Amniotic stem cell (primary cell): ENCODE measurements at places on chromosomes 13 and 19.
A peak's percentile ranks its signal among the peaks of the same experiment; 100 is the strongest.

GRCh38 chr19:20840371-20840770, 64.3 kb downstream of the ZNF66 start:
- no peak for DNase-seq

DNA sequence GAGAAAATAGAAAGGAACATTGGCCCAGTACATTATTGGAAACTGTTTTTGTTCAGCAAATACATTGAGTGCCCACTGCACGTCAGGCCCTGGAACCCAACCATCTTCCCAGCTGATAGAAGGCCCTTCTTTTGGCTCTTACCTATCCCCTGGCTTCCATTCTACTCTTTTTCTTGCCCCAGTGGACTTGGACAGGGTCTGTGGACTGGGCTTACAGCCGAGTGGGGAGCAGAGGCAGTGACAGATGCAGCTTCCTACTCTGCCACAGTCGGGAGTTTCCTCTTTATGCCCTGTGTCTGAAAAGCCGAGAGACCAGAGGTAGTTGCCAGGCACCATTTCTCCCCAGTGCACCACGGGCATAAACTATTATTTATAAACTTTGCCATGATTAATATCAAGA, 70.4 kb downstream of the ARHGAP35 start:
- DNase-seq, result no peak

GRCh38 chr13:30712536-30713532, 22.5 kb upstream of the ALOX5AP start:
- DNase-seq, result no peak

DNA sequence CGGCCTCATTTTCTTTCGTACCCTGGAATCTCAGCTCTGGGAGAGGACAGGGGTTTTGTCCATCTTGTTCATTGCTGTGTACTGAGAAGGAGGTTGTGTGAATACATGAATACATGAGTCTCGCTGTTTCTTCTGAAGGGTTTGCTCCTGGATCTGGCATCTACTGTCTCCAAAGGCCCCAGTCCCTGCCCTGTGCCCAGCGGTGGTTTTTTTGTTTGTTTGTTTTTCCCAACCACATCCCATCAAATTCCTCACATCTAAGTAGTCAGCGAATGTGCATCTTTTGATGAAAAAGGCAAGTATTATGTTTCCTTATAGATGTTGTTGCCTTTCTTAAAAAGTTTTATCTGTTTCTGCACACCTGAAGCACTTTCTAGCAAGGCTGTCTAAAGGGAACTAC, 12.5 kb downstream of the DCAF15 start:
- DNase-seq, result no peak

GRCh38 chr13:114142640-114143490, 10.4 kb upstream of the RASA3 start:
- no peak for DNase-seq

GRCh38 chr19:33778089-33778791, 18.4 kb upstream of the KCTD15 start:
- no peak for DNase-seq

DNA sequence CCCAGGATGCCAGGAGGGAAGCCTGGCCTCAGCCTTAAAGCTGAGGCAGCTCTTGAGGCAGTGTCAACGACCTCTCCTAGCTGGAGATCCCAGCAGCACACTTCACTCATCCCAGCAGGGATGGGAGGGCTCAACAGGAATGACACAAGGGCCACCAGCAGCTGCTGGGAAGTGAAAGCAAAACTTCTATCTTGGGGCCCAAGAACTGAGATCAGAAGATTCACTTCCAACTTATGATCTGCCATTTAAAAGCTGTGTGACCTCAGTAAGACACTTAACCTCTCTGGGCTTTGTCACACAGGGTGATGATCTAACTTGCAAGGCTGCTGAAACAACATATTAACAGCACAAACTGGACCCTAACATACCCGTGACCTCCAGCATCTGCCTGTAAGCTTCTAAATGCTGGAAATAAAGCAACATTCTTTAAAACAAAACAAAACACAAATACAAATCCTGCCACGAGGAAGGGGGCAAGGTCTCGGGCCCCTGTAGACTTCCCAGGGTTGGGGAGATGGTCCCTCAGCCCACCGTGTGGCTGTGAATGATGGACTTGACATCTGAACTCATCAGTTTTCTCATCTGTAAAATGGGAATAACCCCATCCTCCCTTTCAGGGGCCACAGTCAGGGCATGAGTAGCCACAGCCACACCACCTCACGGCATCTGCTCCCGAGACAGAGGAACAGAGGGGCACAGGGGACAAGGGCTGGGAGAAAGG, 22.7 kb downstream of the ELL start:
- no peak for DNase-seq

GRCh38 chr13:112636401-112636975, 48.5 kb upstream of the TUBGCP3 start:
- no peak for DNase-seq

DNA sequence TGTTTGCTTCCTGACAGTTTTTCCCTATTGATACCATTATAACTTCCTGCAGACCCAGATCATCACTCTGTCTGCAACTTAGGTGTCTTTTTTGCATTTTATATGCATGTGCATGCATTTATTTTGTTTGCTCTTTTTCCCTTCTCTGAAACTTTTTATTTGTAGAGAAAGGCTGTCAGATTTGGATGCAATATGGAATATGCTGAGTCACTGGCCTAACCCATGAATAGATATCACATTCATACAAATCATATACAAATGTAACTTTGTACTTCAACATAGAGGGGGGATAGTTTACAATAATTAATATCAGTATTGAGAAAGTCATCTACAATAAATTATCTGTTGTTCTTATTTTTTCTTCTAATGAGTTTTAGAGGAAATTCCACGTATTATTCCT, 1465.0 kb downstream of the EFNB2 start:
- DNase-seq, result no peak

DNA sequence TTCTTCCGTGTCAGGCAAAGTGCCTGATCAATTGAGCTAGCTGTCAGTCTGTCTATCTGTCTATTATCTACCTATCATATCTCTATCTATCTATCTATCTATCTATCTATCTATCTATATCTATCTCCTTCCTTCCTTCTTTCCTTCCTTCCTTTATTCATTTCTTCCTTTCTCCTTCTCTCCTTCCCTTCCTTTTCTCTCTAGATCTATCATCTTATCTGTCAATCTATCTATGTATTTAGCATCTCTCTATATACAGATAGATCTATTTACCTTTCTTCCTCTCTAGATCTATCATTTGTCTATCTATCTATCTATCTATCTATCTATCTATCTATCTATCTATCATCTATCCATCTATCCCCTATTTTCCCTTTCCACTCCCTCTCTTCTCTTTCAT, 5.9 kb upstream of the ZNF536 start:
- DNase-seq, result no peak

- no peak for DNase-seq
Measured at GRCh38 chr19:45753548-45753947, 15.5 kb downstream of the SIX5 start.

GRCh38 chr13:49412749-49413148, 31.1 kb downstream of the CAB39L start:
- DNase-seq, result no peak

DNA sequence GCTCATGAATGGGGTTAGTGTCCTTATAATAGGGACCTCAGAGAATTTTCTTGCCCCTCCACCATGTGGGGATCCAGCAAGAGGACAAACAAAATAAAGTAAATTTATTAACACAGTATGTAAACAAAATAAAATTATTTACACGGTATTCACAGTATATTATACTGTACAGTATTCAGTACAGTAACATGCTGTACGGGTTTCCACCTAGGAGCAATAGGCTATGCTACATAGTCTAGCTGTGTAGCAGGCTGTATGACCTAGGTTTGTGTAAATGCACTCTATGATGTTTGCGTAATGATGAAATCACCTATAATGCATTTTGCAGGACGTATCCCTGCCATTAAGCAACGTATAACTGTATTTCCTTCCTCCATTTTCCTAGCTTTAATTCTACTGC, 11.8 kb upstream of the DIAPH3 start:
- DNase-seq, result no peak

GRCh38 chr19:35194012-35194984, 34.2 kb downstream of the FAM187B start:
- no peak for DNase-seq

- DNase-seq, result no peak
Measured at GRCh38 chr13:41550276-41550675, 92.9 kb downstream of the RGCC start.

GRCh38 chr19:5287066-5287465, 53.5 kb downstream of the PTPRS start:
- no peak for DNase-seq

- no peak for DNase-seq
Measured at GRCh38 chr13:71591374-71591773, 275.6 kb downstream of the DACH1 start.

DNA sequence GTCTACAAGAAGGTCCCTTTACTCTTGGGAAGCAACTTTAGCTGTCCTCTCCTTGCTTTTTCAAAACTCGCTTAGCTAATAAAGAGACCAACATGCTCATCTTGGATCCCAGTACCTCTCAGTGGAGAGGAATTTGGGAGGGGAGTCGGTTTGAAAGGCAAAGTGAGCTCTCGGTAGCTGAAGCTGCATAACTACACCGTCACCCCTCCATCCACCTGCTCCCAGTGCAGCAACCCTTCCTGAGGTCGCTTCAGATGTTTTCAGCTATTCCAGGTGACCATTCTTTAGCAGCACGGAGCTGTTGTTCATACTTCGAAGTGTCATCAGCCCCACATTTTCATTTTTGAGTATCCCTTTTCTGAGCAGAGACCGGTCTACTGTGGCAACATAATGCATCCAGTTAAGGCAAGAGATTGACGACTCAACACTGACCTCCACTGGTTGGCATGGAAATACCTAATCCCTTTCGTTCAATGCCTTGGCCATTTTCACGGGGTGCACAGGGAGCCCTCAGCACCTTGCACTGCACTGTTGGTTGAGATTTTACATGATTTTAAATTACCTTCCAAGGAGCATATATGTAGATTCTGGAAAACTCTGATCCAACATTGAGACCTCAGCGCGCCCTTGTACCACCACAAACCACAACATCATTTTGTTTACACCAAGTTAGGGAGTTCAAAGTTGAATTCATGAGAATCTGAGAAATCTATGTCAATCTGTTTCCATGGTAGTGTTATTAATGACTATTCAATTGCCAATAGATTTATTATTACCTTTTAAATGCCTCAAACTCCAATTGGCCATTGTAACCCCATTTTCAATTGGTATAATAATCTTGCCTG, 42.2 kb downstream of the DLEU7 start:
- peak; percentile 78 for DNase-seq

GRCh38 chr13:112639521-112639920, 50.3 kb upstream of the ATP11A start:
- DNase-seq, result no peak

DNA sequence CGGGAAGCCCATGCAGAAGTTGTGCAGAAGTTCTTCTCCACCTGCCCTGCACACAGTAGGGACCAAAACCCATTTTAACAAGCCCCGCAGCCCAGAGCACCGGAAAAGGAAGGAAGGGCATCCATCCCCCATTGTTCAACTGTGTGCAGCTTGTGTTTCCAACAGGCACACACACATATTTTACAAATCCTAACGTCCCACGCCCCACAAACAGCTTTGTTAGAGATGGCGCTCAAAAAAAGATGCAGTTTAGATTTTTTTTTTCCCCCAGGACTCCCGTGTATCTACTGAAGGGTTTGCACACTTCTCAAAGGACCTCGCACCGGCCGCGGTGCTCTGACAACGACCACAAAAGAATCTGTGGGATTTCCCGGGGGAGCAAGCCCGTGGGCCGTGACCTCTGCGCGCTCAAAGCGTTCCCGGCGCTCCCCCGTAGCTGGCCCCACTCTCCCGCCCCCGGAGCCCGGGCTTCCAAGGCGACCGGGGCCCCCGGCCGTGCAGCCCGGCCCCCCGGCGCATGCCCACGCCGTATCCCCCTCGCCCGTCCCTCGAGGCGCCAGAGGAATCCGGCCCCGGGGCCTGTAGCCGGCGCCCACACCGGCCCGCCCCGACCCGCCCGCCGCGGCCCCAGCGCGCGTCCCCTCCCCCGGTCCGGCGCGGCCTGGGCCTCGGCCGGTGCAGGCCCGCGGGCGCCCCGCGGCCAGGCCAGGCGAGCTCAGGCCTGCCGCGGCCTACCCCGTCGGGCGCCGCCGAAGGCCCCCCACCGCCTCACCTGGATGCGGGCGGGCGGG, 523 bp downstream of the ELAVL1 start:
- DNase-seq, result no peak

DNA sequence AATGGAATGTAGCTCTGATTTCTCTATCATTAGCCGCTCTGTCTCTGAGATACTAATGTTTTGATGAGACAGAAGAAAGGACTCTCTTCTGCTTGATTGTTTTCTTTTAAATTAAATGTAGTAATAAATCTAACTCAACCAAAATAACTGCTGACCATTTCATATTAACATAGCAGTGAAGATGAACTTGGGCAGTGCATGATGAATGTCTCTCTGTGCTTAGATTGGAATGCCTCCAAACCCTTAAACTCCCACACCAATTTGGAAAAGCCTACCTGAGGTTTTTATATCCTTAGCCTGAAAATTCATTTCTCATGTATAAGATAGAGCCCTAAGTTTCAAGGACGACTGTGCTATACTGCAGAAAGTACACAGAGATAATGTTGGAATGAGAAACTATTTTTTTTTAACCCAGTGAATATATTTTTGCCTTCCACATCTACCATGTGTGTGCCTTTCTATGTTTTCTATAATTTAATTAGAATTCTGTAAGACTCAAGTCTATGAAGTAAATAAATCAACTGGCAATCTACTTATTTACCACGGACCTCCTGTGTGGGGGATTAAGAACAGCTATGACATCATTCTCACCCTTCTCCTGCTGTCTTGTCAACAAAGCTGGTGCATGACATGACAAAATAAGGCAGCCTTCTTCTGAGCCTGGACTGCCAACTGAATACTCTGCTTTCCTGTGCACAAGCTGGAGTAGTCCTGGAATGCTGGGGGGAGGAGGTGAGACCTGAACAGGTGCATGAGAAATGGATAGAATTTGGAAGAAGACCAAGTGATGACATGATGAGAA, 155.5 kb downstream of the FGF9 start:
- no peak for DNase-seq

DNA sequence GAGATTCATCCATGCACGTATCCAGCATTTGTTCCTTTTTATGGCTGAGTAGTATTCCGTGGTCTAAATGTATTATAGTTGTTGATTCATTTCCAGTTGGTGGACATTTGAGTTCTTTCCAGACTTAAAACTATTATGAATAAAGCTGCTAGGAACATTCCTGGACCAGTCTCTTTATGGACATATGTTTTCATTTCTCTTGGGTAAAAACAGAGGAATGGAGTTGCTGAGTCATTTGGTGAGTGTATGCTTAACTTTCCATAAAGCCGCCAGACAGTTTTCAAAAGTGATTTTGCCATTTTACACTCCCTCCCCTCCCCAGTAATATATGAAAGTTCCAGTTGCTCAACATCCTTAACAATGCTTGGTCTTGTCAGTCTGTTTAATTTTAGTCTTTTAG, 116.4 kb downstream of the TSHZ3 start:
- DNase-seq, result peak; percentile 81
